ENCODE measurements at places on chromosomes 1 and 21. TPM values are rescaled to one million over a fixed set of nuclear protein-coding genes. Genes with fewer than 3 reads are reported as not detected.

GRCh38 chr1:47521034-47521881 lies 83.4 kb downstream of the FOXD2 start:
- DNase-seq = no peak

- no peak for DNase-seq
Measured at GRCh38 chr1:53591924-53592323, 132.7 kb downstream of the DMRTB1 start.

- DNase-seq = no peak
Measured at GRCh38 chr1:202016022-202016810, 5.8 kb downstream of the ELF3 start.

GRCh38 chr1:160284220-160284781 lies 632 bp downstream of the PEX19 start:
- DNase-seq = no peak

ESRRG gene
- 1.7 TPM for total RNA-seq

- no peak for DNase-seq
Measured at GRCh38 chr1:27526569-27527222, 36.7 kb upstream of the WASF2 start.

DNA sequence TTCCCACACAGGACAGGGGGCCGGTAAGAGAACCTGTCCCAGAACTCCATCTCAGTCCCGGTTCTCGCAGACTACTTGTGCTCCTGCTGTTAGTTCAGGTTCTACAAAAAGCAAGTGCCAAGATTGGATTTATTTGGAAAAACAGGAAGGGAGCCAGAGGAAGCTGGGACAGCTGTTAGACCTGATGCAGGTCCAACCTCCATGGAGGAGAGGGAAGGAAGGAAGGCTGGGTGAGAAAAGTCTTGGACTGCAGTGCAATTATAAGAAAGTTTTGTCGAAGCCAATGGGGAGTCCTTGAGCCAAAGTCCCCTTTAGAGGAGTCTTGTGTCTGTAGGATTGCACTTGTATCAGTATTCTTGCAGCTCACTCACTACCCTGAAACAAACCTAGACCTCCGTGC lies 191.2 kb downstream of the GREM2 start:
- no peak for DNase-seq

GPR37L1 gene
- 0.13 TPM for total RNA-seq

GRCh38 chr1:90671741-90672140 lies 45.4 kb downstream of the BARHL2 start:
- no peak for DNase-seq

Data from H1 (cell line).